Right cardiac atrium (tissue), 5 donors: ENCODE measurements at places on chromosomes 6 and 20.

DNA sequence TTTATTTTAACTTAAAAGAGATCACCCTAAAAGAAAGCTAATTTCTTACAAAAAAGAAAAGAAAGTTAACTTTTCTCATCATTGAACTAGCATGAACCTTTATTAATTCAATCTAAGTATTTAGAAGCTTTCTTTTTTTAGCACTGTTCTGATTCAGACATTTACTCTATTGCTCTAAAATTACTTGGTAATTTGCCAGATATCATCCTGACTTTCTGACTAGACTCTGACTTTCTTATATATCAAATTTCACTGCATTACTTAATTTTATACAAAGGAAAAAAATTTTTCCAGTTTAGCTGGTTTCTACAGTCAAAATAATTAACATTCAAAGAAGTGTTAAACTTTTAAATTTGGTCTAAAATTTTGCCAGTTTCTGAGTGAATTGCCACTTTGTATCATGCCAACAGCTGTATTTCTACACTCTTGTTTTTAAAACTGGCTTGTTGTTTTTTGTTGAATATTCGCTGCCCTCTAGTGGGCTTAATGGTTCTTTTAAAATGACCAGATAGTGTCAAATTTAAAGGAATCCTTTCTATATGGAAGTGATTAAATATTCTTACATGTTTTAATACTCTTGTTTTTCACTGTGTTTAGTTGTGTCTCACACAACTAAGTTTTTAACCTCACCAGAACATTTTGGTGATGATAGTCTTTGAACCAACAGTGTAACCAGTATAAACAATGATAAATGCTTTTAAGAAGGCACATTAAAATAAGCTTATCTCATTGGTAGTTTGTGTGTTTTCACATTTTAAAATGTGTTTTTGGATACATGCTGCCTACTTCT, 102.0 kb downstream of the POPDC3 start:
- DNase-seq, result no peak

- DNase-seq, result no peak
Measured at GRCh38 chr6:30378290-30378937, 33.5 kb downstream of the RPP21 start.

DNA sequence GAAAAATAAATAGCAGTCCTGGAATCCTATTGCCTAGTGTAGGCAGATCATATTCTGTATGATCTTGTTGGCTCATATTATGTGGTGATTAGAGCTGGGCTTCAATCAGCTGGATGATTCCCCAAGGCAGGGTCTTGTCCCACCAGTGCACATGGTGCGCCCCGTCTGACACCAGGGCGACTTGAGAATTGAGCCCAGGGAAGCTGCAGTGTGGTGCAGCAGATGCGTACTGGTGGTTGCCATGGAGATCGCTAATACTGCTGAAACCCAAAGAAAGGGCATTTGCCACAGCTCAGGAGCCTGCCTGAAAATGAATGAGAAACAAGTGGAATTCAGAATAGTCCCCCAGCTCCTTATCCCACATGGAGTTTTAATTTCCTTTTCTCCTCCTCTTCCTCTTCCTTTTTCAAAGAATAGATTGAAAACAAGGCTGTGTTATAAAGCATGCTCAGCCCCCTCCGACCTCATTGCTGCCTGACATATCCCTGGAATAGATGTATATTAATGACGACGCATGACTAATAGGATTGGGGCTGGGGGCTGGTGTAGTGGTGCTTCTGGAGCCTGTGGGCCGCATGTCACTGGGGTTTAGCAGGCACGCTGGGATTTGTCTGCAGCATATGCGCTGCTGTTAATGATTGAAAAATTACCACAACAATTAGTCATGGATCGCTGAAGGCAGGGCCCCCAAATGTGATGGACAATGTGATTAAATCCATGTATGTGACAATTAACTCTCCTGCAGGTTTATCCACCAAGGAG, 210.5 kb downstream of the FARS2 start:
- peak; percentile 39 for DNase-seq

- DNase-seq, result no peak
Measured at GRCh38 chr6:47043286-47043685, 1.2 kb upstream of the ADGRF1 start.

DNA sequence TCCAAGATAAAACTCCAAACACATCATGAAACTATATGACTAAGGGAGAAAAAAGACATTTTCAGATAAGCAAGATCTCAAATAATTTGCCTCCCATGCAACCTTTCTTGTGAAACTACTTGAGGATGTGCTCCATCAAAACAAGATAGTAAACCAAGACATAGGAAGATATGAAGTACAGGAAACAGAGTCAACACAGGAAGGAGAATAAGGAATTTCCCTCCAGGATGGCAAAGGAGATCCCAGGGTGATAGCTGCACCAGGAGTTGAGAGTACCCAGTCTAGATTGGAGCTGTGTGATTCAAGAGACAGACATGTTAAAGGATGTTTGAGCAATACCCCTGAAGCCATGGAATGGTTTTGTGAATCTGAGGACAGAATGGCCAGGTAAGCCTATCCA, 15.3 kb downstream of the IL17A start:
- no peak for DNase-seq

- no peak for DNase-seq
Measured at GRCh38 chr20:13947719-13948118, 42.7 kb downstream of the SEL1L2 start.

- DNase-seq, result no peak
Measured at GRCh38 chr20:37386505-37387251, 40.7 kb downstream of the SRC start.

GRCh38 chr6:169648092-169648491, 53.7 kb downstream of the WDR27 start:
- no peak for DNase-seq

GRCh38 chr6:46340246-46340645, 151.0 kb downstream of the RCAN2 start:
- DNase-seq, result no peak

GRCh38 chr6:37054580-37054979, 49.1 kb downstream of the FGD2 start:
- DNase-seq, result peak; percentile 4

DNA sequence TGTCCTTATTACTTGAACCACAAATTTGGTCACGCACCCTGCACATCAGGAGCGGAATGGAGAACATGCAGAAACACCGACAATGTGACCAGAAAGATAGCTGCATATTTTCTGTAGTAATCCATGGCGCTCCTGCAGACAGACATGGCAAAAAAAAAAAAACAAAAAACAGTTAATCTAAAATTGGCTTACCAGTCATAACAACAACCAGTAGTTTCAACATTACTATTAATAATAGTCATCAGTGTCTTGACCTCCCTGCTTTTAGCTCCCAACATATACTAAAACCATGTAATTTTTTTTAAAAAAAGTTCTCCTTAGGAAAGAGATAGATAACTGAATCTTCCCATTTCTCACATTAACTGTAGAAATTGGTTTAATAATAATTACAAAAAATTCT, 6.8 kb downstream of the CGA start:
- DNase-seq, result no peak

DNA sequence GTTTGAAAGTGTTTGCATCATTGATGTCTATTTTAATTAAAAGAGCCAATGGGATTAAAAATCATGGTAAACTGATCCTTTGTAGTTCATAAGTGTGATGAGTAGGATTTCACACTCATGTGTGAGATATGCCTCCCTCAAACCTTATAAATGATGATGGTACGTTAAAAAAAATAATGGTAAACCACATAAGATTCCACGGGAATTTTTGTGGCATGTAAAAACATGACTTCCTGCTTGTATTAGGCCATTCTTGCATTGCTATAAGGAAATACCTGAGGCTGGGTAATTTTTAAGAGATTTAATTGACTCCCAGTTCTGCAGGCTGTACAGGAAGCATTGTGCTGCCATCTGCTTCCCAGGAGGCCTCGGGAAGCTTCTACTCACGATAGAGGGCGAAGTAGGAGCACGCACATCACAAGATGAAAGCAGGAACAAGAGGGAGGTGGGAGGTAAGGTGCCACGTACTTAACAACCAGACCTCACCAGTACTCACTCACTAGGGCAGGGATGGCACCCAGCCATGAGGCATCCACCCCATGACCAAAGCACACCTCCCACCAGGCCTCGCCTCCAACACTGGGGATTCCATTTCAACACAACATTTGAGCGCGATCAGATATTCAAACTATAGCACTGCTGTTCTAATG, 187.6 kb upstream of the QKI start:
- no peak for DNase-seq

DNA sequence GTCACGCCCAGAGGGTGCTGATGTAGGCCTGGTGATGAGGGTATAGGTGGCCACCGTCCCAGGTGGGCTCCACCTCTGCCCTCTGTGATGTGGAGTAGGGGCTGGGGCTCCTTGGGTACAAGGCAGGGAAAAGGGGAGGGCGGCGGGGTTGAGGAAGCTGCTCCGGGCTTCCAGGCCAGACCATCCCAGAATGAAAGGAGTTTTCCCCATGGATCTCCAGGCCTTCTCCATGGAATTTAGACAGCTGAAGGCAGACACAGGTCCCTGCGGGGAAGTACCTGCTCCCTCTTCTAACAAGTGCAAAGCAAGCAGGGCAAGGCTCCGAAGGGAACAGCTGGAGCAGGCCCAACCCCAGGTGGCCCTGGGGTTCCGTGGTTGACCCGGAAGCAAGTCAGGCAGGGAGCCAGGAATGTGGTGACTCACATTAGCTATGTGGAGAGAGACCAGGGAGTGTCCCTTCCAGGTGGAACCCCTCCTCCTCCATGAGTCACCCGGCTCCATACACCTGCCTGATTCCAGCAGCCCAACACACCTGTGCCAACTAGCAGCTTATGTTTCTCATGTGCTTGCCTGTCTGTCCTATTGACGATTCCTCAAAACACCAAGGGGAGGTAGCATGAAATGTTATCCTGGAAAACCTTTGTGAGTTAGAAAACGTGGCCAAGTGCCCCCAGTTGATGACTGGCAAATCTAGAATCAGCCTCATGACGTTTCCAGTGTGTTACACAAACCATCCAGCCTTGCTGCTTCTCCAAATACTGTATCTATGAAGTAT, 59.7 kb upstream of the SNX9 start:
- peak; percentile 33 for DNase-seq

GRCh38 chr20:46007671-46008070, 1.0 kb upstream of the MMP9 start:
- no peak for DNase-seq

DNA sequence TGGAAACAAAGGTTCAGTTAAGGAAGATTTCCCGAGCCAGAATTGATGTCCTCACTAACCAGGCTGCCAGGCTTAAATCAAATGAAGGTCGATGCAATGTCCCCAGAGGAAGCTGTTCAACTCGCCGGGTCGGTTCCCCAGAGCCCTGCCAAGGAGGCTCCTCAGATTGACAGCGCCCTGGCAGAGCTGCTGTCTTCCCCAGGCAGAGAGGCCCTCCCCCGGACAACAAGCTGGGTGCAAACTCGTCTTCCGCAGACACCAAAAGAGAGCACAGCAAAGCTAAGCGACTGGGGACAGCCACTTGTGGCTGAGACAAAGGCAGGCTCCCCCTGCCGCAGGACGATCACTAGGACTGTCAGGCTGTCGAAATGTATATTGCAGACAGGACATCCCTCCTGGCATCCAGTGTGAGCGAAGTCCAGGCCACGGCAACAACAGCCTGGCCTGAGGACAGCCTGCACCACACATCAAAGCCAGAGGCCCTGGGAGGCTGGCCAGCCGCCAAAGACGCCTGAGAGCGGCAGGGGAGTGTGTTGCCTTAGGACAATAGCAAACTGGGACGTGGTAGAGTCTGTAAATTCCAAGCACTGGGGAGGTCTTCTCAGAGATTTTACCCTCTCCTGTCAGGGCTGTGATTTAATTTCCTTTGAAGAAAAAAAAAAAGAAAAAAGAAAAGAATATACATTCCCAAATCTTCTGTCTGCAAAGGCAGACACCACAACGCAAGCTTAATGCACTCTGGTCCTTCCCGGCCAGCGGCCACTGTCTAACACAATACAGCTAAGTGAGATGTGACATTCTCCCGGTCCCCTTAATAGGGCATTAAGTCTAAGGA, 99.1 kb downstream of the HIVEP2 start:
- peak; percentile 96 for DNase-seq

GRCh38 chr6:10505529-10505928, 15.6 kb upstream of the GCNT2 start:
- no peak for DNase-seq

DNA sequence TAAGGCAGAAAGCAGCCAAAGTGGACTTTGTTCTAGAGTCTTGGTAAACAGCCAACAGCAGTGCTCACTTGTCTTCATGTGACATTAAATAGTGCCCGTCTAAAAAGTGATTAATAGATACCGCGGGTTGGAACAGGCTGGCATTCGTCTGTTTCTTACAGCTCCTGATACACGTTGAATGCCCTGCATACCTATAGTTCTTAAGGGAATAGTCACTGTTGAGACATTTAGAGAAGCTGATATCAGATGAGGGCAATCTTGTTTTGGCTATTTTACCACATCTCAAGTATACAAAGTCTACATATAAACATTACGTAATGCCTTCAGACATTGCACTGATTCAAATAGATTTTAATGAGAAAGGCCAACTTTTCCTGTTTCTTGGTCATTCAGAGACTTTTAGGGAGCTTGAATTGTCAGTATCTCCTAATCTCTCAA, 374.9 kb upstream of the FLRT3 start:
- DNase-seq, result no peak

DNA sequence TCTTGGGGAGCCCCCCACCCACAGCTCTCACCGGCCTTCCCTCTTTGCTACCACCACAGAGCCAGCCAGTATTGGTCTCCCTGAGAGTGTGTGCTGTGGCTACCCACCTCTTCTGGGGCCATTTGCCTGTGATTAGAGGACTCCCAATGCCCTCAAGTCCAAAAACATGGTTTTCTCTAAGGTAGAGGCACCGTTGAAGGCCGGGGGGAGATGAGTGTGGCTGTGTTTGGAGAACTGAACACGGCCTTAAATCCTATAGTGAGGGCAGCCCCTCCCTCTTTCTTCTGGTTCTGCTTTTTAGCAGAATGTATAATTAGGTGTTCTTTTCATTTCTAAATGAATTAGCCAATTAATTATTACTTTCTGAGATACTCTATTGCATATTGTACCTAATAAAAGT, 2.5 kb downstream of the CCR6 start:
- no peak for DNase-seq

- DNase-seq, result no peak
Measured at GRCh38 chr6:133953634-133954415, 801 bp downstream of the TBPL1 start.

DNA sequence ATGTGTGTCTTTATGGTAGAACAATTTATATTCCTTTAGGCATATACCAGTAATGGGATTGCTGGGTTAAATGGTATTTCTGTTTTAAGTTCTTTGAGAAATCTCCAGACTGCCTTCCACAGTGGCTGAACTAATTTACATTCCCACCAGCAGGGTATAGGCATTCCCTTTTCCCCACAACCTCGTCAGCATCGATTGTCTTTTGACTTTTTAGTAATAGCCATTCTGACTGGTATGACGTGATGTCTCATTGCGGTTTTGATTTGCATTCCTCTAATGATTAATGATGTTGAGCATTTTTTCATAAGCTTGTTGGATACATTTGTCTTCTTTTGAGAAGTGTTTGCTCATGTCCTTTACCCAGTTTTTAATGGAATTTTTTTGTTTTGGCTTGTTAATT, 5.3 kb upstream of the TASP1 start:
- DNase-seq, result no peak

- no peak for DNase-seq
Measured at GRCh38 chr6:139823099-139823807, 448.8 kb upstream of the CITED2 start.
